Tongue (tissue), 3 donors: ENCODE measurements at places on chromosomes 7 and 10. TPM values are rescaled to one million over a fixed set of nuclear protein-coding genes. Genes with fewer than 3 reads are reported as not detected.

DNA sequence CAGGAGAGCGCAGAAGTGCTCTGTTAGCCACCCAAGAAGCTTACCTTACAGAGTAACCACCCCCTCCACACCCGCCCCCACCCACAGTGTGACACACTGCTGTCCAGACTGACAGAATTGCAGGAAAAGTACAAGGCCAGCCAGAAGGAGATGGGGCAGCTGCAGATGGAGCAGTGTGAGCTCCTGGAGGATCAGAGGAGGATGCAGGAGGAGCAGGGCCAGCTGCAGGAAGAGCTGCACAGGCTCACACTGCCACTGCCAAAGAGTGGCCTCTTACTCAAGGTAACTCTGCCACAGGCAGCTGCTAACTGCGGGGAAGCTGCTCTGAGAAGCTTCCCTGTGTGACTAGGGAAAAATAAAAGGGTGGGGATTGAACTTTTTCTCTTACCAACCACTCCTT, 17.6 kb downstream of the CCDC136 start:
- DNase-seq = no peak

The BUD31 gene
- 35.9 TPM for total RNA-seq

DNA sequence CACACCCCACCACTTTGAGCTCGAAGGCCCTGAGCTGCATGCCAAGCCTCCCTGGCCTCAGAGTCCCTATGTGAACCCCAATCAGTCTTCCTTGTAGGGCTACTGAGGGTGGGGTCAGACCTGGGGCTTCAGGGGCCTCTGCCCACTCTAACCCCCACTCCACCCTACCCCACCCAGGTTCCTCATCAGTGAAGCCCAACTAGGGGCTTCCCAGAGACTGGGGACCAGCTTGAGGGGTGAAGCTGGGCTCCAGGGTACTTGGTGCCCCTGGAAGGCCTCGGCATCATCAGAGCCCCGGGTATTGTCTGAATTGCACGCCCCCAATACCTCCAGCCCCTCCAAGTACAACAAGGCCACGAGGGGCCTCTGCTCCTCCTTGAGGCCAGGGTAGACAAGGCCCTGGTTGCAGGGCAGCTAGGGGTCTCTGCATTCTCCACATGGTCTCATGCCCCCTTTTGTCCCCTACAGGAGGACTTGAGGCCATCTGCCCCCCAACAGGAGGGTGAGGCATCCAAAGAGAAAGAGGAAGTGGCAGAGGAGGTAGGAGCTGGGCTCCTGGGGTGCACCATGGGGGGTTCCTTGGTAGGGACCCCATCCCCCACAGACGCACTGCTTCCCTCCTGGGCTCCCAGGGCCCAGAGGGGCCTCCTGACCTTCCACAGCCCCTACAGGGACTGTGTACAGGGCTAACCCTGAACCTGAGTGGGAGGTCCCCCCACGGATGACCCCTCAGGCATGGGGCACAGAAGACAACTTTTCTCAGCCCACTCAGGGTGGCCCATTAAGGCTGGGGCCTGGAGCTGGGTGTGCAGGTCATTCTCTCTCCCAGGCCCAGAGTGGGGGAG, 4.0 kb downstream of the SNCG start:
- DNase-seq = no peak

- DNase-seq = peak; percentile 78
These were observed 703.4 kb upstream of the ANKRD30A start for GRCh38 chr10:36421992-36422391.

DNA sequence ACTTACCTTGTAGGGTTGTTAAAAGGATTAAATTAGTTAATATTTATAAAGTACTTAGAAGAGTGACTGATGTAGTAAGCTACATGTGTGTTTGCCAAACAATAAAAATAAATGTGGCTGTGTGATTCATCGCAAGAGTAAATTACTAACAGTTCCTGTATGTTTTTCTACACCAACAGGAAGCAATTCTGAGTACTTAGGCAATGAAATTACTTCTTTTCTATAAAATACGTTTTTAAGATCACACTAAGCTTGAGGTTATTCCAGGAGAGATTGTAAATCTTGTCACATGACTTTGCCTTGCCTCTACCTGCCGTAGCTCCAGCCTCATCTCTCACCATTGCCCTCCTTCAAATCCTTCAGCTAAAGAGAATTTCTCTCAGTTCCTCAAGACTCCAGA, 18.1 kb upstream of the GSTK1 start:
- no peak for DNase-seq

- DNase-seq = no peak
These were observed 123.8 kb downstream of the TEX36 start for GRCh38 chr10:125559210-125559609.

DNA sequence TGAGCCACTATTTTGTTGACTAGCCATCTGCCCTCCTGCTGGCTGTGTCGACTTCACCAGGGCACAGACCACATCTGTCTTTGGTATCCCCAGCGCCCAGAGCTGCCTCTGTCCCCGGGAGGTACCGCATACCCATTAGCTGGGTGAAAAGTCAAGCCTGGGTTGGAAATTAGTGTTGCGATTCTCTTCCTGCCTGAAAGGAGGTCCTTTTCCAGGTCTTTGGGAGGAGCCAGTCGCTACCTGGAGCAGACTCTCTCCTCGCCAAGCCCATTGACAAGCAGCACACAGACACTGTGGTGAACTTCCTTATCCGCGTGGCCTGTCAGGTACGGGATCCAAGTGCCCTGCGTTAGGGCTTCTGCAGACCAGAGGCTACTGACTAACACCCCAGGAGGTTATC, 79.4 kb downstream of the TRRAP start:
- DNase-seq = no peak

The FAM237B gene
- not detected for total RNA-seq

The DENND10 gene
- total RNA-seq = 41.1 TPM

The UTF1 gene
- total RNA-seq = not detected

DNA sequence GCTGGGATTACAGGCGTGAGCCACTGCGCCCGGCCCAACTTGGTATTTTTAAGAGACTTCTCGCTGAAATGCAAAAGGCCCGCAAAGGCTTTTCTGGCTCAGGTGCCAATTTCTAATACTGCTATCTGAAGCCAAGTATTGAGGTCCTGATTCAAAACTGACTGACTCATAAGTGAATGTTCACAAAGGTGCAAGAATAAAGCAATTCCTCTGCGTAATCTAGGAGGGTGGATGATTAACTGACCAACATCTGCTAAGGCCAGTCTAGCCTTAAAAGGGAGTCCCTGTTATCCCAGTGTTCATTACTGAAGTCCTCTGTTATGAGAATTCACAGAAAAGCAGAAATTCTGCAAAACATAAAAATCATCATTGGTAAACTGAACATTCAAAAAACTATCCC, 111.4 kb downstream of the SRPK2 start:
- no peak for DNase-seq

GRCh38 chr10:79468841-79469585, 23.6 kb upstream of the ZCCHC24 start:
- no peak for DNase-seq

The EVX1 gene
- total RNA-seq = not detected

- DNase-seq = peak; percentile 10
These were observed 108.0 kb upstream of the YAE1 start for GRCh38 chr7:39458061-39458745.

DNA sequence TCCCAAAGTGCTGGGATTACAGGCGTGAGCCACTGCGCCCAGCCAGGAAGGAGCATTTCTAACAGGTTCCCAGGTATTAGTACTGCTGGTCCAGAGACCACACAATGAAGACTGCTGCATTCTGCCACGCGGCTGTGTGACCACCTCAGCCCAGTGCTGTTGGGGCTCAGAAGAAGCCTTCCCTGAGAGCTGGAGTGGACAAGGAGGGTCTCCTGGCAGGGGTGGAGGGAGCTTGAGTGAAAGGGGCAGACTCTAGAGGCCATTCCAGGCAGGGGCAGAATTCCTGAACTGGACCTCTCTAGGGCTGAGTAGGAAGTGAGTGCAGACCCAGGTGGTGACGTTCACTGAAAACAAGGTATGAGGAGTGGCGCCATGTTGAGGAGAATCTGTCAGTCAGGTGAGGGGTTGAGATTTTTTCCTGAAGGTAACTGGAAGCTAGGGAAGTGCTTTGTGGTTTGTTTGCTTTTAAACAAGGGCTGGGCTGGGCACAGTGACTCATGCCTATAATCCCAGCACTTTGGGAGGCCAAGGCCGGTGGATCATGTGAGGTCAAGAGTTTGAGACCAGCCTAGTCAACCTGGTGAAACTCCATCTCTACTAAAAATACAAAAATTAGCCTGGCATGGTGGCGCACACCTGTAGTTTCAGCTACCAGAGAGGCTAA, 67.6 kb downstream of the TACC2 start:
- DNase-seq = no peak

The PRF1 gene
- total RNA-seq = 0.62 TPM

DNA sequence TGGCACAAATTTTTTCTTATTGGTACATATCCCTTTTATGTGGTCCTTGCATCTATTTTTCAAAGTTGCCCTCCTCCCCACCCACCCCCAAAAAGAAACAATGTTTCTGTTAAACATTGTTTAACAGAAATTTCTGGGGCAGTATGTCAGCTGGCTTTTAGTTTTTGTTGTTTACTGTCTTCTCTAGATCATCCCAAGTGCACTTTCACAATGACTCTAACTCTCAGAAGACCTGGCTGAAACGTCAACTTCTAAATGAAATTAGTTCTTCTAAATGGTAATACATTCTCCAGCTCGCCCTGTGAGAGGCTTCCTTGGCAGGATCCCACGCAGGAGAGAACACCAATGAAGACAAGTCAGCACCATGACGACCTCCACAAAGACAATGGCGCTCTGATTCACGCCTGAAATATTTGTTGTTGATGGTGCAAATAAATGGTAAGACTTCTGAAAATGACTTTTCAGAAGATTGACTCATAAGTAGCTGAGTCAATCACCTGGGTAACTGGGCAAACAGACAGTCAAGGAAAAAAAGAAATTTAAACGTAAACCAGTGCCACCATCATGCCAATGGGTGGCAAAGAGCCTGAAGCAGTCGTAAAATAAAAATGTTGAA, 293.7 kb downstream of the FZD1 start:
- DNase-seq = no peak

The CUL2 gene
- 60.4 TPM for total RNA-seq

- peak; percentile 13 for DNase-seq
These were observed 47.9 kb upstream of the STK17A start for GRCh38 chr7:43535031-43535451.

GRCh38 chr10:102242118-102242485, 790 bp upstream of the PITX3 start:
- DNase-seq = no peak

DNA sequence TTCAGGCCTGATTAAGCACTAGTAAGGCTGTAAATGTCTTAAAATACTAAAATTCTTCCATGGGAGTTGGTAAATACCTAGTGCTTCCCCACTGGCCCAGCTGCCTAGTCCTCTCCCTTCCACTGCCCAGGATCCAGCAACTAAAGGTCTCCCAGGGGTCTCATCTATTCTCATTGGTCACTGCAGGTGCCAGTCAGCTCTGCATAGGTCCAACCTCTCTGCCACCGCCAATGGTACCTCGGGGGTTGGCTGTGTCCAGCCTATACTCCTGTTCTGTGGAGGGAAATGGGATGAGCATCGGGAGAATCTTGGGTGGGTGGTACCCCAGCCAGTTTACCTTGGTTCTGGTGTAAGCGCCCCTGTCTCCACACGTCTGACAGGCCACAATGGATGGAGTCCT, 6.1 kb upstream of the CREB5 start:
- DNase-seq = no peak

DNA sequence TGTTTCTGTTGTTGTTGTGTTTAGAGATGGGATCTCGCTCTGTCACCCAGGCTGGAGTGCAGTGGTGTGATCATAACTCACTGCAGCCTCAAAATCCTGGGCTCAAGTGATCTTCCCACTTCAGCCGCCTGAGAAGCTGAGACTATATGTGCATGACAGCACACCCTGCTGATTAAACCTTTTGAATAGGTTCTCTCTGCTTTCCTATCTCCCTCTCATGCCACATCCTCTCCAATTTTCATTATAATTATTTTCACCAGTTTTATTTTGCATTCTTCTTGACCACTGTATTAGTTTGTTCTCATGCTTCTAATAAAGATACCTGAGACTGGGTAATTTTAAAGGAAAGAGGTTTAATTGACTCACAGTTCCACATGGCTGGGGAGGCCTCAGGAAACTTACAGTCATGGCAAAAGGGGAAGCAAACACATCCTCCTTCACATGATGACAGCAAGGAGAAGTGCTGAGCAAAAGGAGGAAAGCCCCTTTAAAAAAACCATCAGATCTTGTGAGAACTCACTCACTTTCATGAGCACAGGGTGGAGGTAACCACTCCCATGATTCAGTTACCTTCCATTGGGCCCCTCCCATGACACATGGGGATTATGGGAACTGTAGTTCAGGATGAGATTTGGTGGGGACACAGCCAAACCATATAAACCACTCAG, 12.9 kb downstream of the AGK start:
- no peak for DNase-seq

DNA sequence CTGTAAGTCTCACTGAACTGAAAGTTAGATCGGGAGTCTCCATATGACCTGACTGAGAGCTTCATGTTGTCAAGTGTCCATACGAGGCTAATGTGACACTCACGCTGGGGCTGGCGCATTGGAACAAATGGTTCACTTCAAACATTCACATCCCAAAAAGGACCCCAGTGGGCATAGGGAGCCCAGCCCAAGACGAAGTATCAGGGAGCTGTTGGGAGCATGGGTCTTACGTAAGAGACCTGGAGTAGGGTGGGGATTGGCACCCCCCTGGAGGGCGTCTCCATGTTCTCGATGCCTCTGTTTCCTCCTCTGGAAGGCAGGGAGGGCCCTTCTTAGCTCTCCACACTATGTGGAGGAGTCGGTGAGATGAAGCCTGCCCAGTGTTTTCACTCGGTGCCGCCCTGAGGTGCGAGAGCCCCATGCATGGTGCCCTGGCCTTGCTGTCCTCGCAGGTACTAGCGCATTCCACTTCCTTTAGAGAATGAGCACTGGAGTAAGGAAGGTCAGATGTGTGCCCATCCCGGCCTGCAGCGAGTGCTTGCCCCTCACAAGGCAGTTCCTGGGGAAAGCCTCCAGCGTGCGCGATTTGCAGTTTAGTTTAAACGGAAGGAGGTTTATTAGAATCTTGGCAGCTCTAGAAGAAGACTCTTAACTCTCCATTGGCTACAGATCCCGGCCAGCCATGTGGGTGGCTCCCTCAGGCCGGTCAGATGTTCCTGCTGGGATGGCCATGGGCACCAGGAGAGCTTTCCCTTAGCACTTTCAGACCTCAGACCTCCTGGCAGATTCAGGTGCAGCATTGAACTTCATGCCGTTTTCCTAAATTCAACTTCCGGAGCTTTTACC, 64.4 kb downstream of the PTPRE start:
- no peak for DNase-seq

GRCh38 chr7:64733550-64734240, 60.5 kb upstream of the ZNF138 start:
- DNase-seq = no peak
